ENCODE measurements at places on chromosomes 3 and 15.

DNA sequence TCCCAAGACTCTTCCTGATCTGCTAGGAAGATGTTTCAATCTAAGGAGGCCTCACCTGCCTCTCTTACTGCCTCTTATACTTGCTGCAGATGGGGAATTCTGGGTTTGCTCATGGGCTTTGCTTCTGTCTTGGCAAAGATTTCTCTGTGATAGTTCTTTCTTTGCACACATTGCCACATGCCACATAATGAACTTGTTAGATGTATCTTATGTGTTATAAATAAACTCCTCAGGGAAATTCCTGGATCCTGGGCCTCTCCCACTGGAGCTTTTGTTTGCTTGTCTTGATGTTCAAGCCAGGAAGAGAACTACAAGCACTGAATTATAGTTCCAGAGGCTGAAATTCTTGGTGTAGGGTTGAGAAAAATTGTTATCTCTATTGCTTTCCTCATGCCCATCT is 12.2 kb downstream of the RTP1 start:
- no peak for DNase-seq

DNA sequence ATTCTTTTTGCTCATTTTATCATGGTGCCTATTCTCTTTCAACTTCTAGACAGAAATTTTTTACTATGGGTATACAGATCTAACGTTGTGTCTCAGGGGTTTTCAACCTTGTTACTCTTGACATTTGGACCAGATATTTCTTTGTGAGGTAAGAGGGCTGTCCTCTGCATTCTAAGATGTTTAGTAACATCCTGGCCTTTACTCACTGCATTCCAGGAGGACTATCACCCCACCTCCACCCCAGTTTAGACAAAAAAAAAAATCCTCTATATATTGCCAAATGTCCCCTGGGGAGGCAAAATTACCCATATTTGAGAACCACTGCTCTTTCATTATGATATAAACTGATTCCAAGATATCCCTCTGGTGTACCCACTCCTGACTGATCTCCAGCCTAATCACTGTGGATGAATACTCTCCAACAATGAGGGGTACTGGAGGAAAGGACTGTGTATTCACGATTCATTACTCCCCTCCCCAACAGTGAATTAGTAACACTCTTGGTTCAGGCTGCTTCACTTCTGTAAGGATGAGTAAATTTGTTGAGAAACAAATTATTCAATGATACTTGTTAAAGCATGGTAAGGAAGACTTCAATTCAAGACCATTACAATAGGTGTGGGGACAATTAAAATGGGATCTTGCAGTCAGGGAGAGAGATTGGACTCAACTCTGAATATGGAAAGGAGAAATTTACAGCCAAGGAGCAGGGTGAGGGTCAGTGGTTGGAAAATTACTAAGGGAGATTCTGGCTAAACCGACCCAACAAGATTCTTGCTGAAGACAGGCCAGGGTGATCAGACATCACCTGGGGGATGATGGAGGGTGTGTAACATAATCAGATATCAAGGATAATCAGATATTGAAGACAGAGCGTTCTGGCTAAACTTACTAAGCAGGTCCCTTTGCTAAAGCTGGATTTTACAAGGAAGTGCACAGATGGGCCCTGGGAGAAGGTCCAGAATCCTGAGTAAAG is 123.8 kb upstream of the DAZL start:
- DNase-seq: no peak

- no peak for DNase-seq
These were observed 34.7 kb upstream of the ZPLD1 start for GRCh38 chr3:102400142-102400541.

DNA sequence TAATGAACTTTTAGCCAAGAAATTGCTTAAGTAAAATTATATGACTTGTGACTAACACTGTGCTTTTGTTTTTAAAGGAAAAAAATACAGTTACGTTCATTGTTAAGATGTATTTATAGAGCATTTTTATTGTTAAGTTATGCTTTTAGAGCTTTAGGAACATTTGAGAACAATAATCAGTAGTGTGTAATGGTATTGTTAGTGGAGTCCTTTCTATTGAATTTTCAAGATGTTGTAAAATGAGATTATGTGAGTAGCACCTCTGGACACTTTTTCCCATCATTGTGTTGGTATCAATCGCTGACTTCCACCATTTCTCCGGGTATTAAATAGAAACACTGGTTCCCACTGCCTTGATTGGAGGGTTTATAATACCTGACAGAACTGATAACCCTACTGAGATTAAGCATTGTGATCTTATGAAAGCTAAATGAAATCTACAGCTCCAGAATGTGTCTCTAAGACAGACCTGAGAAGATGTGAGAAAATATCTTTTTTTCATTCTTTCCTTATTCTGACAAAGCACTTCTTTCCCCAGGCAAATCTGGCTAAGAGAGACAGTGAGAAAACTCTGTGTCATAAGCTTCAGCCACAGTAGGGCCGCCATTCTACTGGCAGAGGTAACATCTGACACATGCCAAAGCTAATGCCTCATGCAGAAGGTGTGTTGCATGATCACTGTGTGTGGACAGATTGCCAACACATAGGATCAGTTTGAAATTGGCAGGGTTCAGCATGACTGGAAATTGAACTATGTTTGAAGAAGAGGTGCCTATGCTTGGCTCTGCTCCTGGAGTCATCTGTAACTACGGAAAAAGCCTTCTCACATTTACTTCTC is 610.8 kb downstream of the MECOM start:
- no peak for DNase-seq
